ENCODE measurements at places on chromosomes 2 and 18.

DNA sequence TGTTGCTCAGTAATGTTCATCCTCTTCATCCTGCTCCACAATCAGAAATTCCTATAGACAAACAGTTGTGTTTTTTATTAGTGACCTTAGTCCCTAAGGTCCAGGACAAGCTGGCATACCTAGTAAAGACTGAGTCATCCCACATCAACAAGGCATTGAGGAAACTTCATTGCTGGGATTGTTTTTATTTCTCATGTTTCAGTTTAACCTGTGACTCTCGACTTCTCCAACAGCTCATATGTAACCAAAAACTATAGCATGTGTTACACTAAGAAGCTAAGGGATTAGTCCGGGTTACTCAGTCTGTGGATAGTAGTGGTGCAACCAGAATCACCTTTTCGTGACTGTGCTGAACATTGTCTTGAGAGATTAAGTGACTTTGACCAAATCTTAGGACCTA, 292.1 kb downstream of the RDH14 start:
- no peak for DNase-seq

GRCh38 chr2:116819355-116819754, 995.1 kb upstream of the DDX18 start:
- no peak for DNase-seq

DNA sequence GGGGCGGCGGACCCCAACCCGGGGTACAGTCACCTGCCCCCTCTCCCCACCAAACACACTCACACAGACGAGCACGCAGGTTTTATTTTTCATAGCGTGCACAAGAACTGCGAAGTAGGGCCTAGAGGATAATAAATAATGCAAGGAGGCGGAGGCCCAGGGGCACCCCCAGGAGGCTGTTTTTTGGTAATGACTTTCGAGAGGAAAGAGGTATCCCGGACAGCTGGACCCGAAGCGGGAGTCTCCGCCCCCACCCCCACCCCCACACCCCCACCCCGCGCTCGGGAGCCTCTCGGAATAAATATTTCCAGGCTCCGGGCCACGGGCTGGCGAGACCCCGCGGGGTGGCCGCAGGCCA, 3.4 kb downstream of the CYP26B1 start:
- DNase-seq = no peak

DNA sequence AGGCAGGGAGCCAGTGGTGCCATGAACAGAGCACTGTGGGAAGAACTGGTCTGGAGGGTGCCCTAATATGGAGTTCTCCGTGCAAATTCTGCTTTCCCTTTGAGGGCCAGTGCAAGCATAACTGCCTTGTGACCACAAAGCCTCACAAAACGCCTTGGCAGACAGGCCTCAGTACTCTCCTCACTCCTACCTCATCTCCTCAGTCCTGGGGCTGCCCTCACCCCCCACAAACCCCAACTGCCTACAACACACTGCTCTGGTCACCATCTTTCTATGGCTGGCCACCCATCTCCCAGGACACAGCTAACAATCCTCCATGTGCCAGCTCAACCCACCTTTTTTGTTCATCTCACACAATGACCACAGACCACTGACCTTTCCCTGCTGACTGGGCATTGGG, 8.9 kb downstream of the COX5B start:
- DNase-seq = no peak

DNA sequence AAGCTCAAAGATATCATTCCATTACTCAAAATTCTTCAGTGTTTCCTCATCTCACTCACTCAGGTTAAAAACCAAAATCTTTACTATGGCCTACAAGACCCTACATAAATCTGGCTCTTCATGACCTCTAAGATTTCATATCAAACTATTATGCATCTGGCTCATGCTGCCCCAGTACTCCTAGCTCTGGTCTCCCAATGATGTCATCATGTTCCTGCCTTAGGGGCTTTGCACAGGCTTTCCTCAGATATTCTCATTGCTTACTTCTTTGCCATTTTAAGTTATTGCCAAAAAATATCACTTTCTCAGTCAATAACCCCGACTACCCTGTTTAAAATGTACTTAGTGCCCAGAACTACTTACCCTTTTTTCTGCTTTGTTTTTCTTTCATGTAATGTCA, 33.0 kb upstream of the SPOPL start:
- DNase-seq = no peak

DNA sequence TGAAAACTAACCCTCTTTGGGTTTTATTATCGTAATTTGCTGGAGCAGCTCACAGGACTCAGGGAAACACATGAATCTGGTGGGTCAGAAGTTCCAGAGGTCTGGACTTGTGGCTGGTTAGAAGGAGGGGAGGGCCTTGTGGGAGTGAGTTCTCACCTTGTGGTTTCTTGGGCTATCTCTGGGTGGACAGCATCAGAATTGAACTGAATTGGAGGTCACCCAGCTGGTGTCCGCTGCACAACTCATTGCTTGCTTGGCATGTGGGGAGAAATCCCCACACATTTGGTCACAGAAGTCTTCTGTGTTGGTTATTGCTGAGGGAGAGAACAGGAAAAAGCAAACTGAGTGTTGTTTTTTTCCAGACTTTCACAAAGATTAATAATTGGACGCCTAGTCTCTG, 27.5 kb downstream of the ZNF892 start:
- no peak for DNase-seq

DNA sequence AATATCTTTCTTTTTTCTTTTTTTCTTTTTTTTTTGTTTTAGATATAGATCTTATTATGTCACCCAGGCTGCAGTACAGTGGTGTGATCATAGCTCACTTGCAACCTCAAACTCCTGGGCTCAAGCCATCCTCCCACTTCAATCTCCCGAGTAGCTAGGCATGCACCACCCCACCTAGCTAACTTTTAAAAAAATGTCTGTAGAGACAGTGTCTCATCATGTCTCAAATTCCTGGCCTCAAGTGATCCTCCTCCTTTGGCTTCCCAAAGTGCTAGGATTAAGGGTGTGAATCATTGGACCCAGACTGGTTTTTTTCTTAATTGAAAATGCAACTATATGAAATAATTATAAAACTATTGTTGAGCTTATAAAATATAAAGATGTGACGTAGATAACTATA, 9.8 kb upstream of the ZCCHC2 start:
- DNase-seq = no peak

DNA sequence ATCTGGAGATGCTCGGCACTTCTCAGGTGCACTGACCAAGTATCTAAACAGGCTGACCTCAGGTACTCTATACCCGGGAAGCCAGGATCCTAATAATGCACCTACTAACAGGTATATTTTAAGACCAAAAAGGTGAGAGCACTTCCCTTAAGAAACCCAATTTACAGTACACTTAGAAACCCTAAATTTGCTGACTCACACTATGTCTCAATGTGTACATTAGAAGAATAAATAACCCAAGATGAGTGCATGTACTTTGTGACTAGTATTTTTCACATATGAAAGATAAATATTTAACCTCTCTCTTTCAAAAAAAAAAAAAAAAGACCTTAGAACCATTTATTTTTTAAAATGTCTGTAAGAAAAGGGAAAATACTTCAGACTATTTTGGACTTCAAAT, 118.8 kb downstream of the ZNF516 start:
- DNase-seq = no peak

DNA sequence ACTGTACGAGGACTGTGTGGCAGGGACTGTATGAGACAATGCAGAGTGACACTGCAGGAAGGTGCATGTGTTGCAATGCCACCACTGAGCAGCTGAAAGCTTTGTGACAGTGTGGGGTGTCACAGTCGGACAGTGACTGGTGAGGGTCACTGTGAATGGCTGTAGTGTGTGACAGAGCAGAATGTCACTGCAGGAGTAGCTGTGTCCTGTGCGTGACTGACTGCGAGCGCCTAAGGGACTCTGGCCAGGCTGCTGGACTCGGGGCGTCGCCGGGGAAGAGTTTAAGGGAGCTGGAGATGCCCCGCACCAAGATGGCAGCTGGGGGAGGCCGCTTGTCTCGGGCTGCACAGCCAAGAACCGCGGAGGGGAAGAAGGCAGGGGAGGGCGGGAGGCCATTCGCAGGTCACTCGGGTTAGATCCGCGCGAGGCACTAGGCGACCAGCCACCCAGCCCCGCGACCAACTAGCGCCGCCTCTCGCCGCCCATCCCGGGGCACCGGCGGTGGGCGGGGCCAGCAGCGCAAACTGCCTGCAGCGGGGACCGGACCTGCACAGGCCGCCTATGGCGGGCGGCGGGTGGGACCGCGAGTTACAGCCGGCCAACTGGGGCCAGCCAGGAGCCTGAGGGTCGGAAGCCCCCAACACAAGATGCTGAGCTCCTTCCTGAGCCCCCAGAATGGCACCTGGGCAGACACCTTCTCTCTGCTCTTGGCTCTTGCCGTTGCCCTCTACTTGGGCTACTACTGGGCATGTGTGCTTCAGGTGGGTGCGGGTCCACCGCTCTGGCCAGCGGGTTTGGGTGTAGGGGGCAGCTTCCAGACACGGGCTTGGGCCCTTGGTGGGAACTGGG, at the start of gene ABHD1:
Gene ABHD1 (plus strand): TSS at position 514 of the 849 bp plus-strand sequence. CDS start 134 bp downstream, at position 648.
- DNase-seq = no peak

GRCh38 chr2:240790370-240791220, 29.4 kb downstream of the KIF1A start:
- DNase-seq = no peak

DNA sequence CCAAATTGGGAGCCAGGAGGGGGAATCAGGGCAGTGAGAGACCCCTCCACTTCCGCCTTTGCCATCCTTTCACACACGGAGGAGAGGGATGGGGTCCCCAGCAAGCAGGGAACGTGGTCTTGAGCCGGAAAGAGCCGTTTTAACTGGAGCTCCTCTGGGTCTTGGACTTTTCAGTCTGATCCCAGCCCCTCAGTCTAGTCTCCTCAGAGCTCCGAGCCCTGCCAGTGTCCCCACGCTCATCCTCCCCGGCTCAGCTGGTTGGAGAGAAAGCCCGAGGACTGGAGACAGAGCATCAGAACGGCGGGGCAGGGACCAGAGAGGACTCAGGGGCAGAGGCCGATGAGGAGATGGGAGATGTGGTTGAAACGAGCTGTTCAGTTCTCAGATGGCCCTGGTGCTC, 26.1 kb upstream of the OTOF start:
- no peak for DNase-seq

GRCh38 chr18:12295389-12296086, 12.5 kb upstream of the TUBB6 start:
- DNase-seq = no peak

- no peak for DNase-seq
Observed at GRCh38 chr2:217650229-217650628, 352.6 kb downstream of the TNS1 start.

- no peak for DNase-seq
Observed at GRCh38 chr2:64637000-64637635, 16.6 kb downstream of the SERTAD2 start.

DNA sequence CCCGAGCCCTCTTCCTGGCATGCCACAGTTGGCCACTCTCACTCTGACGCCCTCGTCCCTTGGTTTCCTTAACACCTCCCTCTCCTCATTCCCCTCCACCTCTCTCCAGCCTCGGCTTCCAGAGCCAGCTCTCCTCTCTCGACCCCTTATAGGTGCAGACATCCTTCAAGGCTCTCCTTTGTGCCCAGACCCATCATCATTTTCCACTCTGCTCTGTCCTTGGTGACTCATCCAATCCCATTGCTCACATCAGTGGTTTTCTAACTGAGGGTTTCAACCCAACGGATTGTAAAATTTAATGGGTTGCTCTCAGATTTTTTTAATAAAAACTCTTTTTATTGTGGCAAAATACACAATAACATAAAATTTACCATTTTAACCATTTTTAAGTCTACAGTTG, 6.2 kb downstream of the ST8SIA5 start:
- no peak for DNase-seq

DNA sequence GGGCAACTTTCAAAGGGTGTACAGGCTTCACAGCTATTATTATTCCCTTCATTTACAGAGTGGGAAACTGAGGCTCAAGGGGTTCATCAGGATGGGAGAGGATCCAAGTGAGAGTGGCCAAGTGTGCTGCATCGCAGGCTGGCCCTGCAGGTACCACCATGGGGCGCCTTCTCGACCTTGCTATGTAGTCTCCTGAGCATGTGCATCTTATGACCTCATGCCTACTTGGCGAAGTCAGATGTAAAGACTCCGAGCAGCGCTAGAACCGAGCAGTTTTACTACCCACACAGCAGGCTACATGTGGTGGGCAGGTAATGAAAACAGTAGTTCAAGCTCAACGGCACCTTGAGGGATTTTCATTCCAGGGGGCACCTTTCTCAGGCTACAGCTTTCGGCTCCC, 42.0 kb downstream of the TFCP2L1 start:
- DNase-seq = no peak

DNA sequence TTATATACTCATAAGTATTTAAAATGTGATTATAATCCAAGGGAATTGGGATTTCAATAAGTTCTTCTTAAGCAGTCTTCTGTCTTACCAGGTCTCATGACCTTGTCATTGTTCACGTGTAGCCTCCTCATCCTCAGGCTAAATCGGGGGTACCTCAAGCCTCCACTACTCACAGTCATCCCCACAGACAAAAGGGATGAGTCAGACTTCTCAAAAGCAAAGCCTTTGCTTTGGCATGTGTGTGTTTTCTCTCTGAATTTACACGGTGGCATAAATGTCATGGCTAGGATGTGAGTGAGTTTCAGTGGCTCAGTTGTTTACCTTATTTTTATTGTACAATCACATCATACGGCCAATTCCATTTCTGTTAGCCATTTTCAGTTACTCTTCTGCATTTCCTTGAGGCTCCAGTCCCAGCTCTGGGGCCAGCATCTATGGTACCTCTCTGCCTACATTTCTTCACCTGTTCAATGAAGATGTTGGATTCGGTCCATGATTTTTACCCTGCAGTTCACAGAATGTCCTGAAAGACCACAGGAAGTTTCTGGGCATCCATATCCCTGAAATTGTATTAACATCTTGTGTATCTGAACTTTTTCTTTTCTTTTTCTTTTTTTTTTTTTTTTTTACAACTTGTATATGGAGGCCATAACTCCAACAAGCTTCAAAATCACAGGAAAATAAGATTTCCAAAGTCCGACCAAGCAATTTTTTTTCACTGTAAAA, 195.3 kb downstream of the FHOD3 start:
- no peak for DNase-seq

GRCh38 chr2:18975506-18976167, 382.8 kb downstream of the OSR1 start:
- no peak for DNase-seq

DNA sequence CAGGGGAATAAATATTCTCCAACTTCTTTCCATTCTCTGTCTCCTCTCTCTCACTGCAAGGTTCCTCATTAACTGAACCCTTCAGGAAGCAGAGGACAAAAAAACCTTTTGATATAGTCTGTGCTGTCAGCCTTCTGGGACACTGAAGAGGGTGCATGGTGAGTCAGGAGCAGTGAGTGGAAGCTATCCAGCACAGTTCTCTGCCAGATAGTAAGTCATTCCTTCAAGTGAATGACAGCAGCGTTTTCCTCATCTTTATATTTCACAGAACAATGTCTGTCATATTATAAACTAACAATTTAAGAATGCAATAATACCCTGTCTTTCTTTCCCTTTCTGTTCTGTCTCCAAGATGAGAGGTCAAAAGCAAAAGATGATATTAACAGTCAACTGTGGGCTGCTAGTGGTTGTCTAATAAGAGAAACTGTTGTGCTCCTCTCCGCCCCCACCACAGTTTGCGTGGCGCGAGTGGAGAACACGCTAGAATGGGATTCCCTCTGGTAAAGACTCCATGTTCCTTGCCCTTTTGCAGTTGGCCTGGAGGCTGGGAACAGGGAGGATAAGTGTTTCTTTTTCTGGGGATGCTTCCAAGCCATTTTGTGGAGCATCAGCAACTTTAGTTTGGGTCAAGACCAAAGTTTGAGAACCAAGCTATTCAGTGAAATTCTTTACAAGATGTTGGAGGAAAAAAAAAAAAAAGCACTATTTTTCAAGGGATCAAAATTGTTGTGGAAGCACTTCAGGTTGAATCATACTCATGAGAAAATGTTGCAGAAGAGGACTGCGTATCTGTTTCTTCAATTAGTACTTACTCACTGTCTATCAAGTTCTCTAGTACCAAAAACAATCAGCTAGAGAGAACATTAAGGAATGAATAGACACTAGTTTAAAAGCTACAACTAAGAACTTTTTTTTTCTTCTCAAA, 430.2 kb downstream of the SETBP1 start:
- no peak for DNase-seq

Measured in stimulated activated CD8-positive, alpha-beta memory T cell treated with anti-CD3 and anti-CD28 coated beads, Interleukin-4, amount 100 ng/mL, for 4 hours (primary cell).